Cardiac muscle cell (in vitro differentiated cells and primary cell): ENCODE measurements at places on chromosomes 5 and 9. TPM values are rescaled to one million over a fixed set of nuclear protein-coding genes. Genes with fewer than 3 reads are reported as not detected.

The GCNT1 gene
- 0.66 and 0.67 TPM in 2 replicates for total RNA-seq

DNA sequence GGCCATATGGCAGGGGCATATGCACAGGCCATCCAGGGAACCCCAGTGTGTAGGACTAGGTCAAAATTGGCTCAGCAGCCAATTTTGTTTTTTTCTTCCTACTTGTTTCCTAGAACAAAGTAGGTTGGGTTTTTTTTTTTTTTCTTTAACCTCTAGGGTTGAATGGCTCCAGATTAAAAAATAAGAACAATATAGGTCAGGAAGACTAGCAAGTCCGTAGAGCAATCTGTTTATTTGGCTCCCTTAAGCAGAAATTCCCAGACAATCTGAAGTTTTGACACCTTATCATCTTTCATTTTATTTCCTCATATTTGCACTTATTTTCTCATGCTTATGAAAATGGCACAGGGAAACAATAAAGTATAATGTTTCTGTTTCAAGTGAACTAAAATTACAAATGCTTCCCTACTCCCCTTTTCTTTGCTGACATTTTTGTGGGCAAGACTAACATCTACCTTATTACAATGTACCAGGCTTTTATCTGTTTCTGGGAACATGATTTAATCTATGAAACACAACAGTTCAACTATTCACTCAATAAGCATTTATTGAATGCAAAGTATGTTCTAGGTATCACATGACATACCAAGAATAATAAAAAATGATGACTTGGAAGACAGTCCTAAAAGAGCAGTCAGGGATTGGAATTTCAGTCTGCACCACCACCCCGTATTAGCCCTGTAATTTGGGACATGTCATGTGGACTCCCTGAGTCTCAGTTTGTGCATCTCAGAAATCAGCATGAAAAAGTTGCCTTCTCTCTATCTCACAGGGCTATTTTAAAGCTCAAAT is 30.5 kb downstream of the TLR4 start:
- no peak for DNase-seq

- peak; percentile 39 for DNase-seq
Measured at GRCh38 chr9:84271531-84271900, 69.0 kb downstream of the SLC28A3 start.

DNA sequence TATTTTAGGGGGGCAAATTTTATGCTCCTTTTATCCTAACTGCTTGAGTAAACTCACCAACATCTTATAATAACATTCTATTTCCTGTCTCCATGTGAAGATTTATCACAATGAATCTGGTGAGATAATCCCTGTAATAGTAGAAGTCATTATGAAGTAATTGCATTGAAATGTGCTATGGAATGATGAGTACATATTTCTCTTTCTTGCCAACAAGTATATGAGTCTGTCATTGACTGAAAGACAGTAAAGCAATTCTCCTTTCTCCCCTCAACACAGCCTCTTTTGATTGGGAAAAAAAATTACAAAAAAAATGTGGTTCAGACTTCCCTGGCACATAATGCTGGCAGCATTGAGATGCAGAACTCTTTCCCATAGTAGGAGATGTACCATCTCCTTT is 459.2 kb upstream of the RGMB start:
- no peak for DNase-seq
